Testis (tissue), 5 donors: ENCODE measurements at places on chromosomes 1 and 21.

- no peak for DNase-seq
Measured at GRCh38 chr1:164382384-164382783, 176.6 kb upstream of the PBX1 start.

DNA sequence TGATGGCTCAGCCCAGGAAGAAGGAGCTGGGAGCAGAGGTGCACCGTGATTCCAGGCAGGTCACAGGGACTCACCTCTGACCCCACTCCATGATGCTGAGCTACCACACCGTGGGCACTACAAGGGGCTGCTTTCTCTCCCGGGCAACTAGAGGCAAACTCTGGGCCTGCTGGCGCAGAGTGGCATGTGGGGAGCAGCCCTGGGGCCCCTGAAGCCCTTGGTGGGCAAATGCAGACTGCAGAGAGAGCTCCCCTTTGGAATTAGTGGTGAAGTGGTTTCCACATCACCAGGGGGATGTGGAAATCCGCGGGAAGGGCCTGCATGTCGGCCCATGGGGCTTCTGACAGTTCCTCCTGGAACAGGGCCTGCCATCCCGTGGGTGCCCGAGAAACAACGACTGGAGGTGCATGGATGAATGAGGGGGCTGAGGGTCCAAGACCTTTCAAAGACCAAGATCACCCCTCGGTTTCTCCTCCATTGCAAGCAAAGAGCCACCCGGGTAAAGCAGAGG lies 11.8 kb upstream of the MMEL1 start:
- DNase-seq = peak; percentile 10

- DNase-seq = no peak
Measured at GRCh38 chr21:26405071-26405470, 168.0 kb downstream of the CYYR1 start.

DNA sequence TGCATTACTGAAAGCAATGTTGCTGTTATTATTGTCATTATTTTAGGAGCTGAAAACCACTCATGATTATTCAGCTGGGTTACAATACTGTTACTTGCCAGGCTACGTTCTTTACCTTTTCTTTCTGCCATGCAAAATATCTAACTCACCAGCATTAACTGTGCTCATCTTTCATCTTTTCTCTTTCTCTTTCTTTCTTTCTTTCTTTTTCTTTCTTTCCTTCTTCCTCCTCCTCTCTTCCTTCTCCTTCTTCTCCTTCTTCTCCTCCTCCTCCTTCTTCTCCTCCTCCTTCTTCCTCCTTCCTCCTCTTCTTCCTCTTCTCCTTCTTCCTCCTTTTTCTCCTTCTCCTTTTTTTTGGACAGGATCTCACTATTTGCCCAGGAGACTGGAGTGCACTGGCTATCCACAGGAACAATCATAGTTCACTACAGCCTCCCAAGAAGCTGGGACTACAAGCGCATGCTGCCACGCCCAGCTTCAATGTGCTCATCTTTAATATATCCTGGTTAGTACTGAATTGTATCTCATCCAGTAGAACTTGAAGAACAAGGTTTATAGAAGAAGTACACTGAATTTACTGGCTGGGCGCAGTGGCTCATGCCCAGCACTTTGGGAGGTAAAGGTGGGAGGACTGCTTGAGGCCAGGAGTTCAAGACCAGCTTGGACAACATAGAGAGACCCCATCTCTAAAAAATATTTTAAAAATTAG lies 6.9 kb upstream of the ZMYM4 start:
- DNase-seq = no peak

- DNase-seq = no peak
Measured at GRCh38 chr1:233728721-233729120, 114.8 kb downstream of the KCNK1 start.

DNA sequence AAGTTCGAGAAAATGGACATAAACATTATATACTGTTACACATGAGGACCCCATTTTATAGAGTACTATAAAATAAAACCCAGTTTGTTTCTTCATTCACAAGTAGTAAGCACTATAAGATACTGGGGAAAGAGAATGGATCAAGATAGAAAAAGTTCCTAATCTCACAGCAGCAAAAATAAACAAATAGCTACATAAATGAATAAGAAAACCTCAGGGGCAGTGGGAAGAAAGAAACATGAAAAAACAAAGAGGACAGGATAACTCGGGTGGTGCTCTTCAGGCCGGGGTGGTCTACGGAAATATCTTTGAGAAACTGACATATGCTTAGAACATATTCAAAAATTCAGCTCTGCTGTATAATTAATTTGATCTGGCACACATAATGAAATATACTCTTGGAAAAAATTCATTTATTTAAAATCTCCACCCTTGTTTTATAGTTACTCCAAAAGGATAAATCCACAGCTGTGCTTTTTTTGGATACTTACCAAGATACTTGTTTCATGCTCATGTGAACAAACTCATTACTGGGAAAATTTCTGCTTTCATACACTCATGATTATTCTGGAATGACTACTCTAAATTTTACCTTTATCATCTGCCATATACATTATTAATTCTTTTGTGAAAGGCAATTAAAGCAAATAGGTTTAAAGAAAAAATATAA lies 20.0 kb downstream of the CEP170 start:
- DNase-seq = no peak

- no peak for DNase-seq
Measured at GRCh38 chr21:44894687-44895302, 21.3 kb upstream of the PTTG1IP start.

GRCh38 chr1:228100822-228101613 lies 2.1 kb downstream of the C1orf35 start:
- no peak for DNase-seq

DNA sequence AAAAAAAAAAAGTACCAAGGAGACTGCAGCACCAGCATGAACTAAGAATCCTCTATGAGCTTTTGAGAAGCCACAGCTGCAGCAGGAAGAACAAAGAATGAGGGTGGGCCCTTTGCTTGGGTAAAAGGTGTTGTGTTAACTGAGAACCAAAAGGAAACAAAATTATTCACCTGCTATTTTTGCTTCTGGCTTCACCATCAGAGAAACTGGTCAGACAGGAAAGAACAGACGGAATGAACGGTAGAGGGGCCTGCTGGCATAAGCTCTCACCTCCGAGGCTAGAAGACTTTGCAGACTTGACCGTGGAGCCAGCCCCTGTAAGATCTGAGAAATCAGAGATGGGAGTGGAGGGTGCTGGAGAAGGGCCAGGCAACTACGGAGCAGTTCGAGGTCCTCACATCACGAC lies 27.6 kb downstream of the IL10RB start:
- DNase-seq = no peak
